ENCODE measurements at places on chromosomes 1 and 21. TPM values are rescaled to one million over a fixed set of nuclear protein-coding genes. Genes with fewer than 3 reads are reported as not detected.

HHAT gene
- polyA plus RNA-seq: 3.2 TPM

C1orf53 gene
- polyA plus RNA-seq: 2.3 TPM

FCRL4 gene
- polyA plus RNA-seq: not detected

SLAMF8 gene
- 0.97 TPM for polyA plus RNA-seq

CFAP45 gene
- 0.98 TPM for polyA plus RNA-seq

LEFTY1 gene
- 1.0 TPM for polyA plus RNA-seq

TCEA3 gene
- 2.2 TPM for polyA plus RNA-seq

RHCE gene
- polyA plus RNA-seq: 2.3 TPM

IL10RB gene
- polyA plus RNA-seq: 24.5 TPM

COL16A1 gene
- 4.9 TPM for polyA plus RNA-seq

DDAH1 gene
- polyA plus RNA-seq: 39.2 TPM

IFI44L gene
- 3.0 TPM for polyA plus RNA-seq

CEP85 gene
- 32.8 TPM for polyA plus RNA-seq

DUSP12 gene
- polyA plus RNA-seq: 12.1 TPM

DNALI1 gene
- 57.5 TPM for polyA plus RNA-seq

COL24A1 gene
- polyA plus RNA-seq: not detected

HPCAL4 gene
- 20.0 TPM for polyA plus RNA-seq

TAS1R1 gene
- not detected for polyA plus RNA-seq

ADAM30 gene
- not detected for polyA plus RNA-seq

PUM1 gene
- polyA plus RNA-seq: 76.2 TPM

OR2L5 gene
- polyA plus RNA-seq: not detected

ACKR1 gene
- polyA plus RNA-seq: 10.7 TPM

ZSWIM5 gene
- polyA plus RNA-seq: 7.7 TPM

FAM177B gene
- polyA plus RNA-seq: not detected

SHE gene
- 1.6 TPM for polyA plus RNA-seq

SERPINC1 gene
- polyA plus RNA-seq: 0.22 TPM
